ENCODE measurements at places on chromosomes 3 and 15.
A peak's percentile ranks its signal among the peaks of the same experiment; 100 is the strongest.

- no peak for DNase-seq
Measured at GRCh38 chr3:27511724-27512422, 27.7 kb upstream of the SLC4A7 start.

DNA sequence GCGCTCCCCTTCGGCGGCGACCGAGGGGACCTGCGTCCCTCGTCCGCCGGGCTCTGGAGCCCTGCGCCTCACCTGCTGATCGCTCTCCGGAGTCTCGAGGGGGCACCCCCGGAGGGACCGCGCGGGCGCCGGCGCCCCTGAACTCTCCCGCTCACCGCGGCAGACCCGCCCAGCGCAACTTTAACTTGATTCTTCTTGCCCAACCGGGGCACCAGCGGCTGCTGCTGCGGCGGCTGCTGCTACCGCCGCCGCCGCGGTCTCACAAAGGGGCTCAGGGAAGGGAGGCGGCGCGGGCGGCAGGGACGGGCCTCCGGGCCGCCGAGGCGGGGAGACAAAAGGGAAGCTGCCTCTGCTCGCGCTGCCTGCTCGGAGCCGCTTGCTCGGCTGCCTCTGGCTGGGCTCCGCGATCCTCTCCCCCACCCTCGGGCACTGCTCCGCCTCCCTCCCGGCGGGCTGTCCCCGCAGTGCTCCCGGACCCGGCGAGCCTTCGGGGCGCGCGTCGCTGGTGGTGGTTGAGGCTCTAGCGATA is at the start of gene PPM1L:
PPM1L (plus strand) TSS at position 456 of the 529 bp plus-strand sequence.
- peak; percentile 73 for DNase-seq

DNA sequence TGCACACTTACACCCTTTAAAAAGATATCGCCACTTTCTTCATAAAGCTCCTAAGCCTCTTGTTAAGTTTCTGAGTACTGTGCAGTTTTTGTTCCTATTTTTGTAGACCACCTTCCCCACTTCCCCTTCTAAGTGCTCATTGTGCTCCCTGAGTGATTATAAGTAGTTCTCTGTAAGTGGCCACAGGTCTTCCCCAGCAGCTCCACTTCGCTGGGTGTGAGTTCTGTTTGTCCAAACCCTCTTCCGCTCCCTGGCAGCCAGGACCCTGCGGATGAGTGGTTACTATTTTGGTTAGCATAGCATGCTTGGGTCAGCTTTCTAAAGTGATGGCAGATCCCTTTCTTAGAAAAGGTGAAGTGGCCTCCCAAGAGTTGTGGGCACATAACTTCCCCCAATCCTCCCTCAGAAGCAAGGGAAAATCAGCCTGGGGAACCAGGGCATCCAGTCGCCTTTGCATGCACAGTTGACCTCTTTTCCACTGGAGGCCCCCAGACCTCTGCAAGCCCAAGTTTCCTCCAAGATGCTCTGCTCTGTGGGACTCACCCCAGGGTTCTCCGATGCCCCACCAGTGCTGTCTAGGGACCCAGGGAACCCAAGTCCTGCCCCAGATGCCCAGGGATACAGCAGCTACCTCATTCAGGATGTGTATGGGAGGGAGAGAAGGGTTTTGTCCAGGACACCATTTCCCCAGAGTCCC is 69.6 kb downstream of the ATP10A start:
- no peak for DNase-seq

GRCh38 chr3:139132976-139133375 is 88.3 kb upstream of the PRR23C start:
- no peak for DNase-seq

DNA sequence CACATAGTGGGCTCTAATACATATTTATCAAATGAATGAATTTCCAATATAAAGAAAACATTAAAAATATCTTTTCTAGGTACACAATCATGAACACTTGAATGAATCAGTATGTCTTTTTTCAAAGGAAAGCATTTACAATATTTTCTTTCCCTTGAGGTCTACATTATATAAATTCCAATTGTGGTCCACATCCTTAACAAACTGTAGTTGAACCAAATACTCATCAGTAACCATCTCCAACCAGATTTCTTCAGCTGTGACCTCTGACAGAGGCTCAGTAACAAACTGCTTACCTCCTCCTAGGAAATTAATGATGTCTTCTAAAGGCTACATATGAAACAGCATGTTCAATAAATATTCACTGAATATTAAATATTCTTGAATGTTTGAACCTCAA is 58.8 kb downstream of the CFAP20DC start:
- DNase-seq, result no peak

DNA sequence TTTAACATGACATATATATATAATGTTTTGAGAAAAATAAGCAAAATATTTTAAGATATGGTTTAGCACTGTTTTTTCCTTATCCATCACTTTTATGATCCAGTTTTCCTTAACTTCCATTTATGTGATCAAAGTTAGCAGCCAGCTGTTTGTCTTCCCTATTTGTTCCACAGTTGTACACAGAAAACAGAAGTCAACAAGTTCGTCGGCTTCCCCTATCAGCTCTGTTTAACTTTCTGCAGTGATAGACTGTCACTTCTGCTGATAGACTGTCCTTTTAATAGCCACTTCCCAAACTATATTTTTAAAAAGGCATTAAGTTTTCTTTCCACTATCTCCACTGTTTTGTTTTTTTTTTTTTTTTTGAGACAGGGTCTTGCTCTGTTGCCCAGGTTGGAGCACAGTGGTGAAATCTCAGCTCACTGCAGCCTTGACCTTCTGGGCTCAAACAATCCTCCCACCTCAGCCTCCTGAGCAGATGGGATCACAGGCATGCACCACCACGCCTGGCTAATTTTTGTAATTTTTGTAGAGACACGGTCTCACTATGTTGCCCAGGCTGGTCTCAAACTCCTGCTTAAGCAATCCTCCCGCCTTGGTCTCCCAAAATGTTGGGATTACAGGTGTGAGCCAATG is 7.2 kb downstream of the FSD2 start:
- no peak for DNase-seq

DNA sequence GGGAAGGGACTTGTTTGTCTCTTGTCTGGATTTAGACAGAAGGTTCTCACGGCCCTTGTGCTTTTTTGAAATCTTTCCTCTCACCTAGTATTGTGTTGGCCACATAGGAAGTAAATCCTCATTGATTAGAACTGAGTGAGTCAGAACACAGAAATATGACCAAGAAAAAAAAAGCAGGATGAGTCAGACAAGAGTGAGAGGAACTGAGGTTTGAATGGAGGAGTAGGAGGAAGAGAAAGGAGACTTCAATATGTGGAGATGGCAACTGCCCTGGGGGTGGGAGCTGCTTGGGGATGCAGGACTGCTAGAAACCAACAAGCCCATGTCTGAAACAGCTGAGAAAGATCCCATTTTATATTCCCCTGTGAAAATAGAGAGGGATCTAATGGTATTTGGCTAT is 194.1 kb upstream of the ZBTB20 start:
- DNase-seq, result no peak

GRCh38 chr3:124230432-124230831 is 238.5 kb upstream of the ROPN1 start:
- no peak for DNase-seq

GRCh38 chr15:78955355-78955754 is 10.5 kb upstream of the CTSH start:
- DNase-seq, result no peak

DNA sequence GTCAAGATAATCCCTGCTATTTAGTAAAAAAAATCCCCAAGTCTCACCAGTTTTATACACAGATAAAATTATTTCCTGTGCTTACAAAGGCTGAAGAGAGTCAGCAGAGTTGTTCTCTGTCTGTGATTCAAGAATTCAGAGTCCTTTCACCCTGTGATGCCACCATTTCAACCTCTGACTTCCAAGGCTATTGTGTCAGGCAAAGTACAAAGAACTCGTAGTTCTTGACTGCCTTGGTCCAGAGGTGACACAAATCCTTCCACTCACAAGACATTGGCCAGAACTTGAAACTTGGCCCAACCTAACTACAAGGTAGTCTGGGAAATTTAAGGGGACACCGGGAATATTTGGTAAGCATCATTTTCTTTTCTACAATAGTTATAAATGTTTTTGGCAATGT is 34.9 kb upstream of the CMC1 start:
- no peak for DNase-seq

- no peak for DNase-seq
Measured at GRCh38 chr15:31399544-31400171, 73.0 kb downstream of the KLF13 start.

DNA sequence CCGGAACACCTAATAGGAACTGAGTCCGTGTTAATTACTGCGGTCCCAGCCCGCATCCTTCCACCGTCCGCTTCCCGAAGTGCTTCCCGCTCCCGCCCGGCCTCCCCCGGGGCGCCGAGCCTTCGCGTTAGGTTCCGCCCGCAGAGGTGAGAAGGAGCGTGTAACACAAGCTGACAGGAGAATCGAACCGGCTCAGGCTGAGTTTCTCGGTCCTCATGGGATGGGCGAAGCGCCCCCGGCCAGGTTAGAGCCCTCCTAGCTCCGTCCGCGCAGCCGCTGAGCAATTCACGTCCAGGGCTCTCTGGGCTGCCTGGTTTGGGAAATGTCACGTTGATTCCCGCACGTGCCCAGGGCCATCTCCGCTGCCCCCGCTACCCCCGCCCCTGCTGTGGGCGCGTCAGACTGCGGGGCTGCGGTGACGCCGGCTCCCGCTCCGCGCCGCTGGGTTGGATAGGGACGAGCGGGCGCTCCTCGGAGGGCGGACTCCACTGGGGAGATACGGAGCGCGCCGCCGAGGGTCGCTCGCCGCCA is 954 bp downstream of the CLDN11 start:
- DNase-seq, result peak; percentile 32

GRCh38 chr3:123997543-123997942 is 5.6 kb upstream of the ROPN1 start:
- DNase-seq, result no peak

DNA sequence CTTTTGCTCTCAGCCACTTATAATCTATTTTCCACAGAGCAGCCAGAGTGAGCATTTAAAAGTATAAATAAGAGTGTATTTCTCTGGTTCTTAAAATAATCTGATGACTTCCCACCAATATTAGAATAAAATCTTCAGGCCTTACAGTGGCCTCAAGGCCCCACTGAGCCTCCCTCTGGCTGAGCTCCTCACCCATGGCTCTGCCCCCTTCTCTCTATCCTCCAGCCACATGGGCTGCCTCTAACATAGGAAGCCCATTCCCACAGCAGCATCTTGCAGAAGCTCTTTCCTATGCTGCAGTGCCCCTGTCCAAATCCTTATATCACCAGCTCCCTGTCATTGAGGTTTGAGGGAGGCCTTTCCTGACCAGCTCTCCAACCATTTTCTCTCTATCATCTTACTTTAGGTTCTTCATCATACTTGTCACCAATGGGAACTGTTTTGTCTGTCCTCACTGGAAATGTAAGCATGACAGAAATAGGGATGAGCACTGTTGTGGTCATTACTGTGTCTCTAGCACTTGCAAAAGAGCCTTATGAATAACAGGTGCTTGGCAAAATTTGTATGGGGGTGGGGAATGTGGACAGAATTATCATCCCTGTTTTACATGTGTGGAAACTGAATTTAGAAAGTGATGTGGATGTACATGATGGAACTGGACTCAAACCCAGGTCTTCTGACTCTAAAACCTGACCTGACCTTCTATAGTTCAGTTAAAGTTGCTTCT is 250.6 kb downstream of the NR1D2 start:
- DNase-seq, result no peak

DNA sequence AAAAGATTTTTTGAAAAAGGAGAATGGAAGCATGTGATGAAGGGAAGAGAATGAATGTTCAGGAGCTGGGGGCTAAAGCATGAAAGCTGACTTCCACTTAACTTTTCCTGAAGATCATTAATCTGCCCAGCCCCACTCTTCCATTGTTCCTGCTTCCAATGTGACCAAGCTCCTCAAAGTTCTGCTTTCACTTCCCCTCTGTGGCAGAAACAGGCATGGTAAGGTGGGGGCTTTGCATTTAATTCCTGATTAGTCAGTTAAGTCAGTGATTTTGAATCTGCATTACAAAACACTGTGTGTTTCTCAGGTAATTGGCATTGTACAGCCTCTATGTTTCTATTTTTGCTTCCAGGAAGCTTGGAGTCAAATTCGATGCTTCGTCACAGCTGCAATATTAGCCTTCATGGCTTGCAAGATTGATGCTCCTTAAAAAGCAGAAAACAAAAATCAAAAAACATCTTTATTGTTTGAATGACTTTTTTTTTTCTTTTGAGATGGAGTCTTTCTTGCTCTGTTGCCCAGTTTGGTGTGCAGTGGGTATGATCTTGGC is 7.3 kb upstream of the TM6SF1 start:
- DNase-seq, result no peak

DNA sequence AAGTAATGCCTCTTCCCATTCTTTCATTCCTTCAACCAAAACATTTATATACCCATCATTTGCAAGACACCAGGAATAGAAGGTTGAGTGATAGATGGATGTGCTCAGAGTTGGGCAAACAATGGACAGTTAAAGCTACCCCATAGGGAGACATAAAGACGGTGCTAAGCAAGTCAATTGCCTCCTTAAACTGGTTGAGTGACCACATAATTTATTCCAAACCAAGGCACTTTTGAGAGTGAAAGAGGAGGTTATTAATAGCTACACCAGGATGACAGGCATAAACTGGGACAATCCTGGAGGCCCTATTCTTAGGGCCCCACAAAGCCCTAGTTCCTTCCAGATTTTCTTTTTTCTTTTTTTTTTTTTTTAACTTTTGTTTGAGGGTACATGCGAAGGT is 21.4 kb upstream of the DYNC1LI1 start:
- no peak for DNase-seq

DNA sequence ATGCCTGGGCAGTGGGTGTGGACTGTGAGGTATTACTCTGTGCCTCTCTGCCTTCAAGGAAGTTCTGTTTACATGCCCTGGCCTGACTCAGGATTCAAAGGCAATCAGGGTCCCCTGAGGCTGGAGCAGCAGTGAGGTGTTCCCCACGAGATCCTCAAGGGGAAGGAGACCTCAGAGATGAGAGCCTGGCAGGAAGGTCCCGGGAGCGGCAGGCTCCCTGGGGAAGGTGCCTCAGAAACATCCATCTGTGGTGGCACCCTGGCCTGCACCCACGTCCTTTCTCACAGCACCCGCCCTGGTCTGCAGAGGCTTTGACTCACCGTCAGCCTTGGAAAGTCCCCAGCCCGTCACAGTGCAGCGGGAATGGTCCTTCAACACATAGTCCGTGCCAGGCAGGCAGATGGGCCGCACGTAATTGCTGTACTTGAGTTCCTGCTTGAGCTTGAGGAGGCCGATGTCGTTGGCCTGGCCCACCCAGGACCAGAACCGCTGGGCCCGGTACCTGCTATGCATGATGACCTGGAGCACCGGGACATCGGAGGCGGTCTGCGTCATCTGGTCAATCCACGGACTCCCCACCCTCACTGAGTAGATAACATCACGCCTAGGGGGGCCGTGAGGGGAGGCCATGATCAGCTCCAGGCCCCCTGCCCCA is 3.6 kb downstream of the PRSS50 start:
- peak; percentile 16 for DNase-seq

DNA sequence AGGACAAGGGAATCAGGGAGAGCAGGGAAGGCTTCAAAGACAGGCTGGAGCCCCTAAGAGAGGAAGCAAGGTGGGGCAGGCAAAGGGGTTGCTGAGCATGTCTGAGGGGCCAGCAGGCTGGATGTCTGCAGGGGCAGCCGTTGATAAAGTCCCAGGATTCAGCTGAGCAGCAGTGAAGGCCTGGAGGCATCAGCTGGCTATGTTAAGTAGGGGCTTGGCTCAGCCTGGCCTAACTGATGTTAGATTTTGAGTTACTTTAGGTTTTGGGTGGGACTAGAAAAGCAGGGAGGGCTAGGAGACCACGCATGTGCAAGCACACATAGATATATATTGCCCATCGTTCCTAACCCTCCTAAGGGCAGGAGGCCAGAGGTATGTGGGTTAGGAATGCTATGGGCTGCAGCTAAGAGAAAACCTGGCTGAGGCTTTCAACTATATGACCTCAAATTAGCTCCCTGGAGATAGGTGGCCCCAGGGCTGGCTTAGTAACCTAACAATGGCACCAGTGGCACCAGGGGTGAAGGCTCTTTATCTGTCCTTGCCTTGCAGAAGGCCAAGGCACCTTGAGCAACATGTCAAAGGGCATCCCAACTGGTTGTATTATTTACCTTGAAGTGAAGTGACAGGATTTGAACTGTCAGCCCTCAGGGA is 331.5 kb upstream of the CTDSPL start:
- no peak for DNase-seq
